Activated naive CD8-positive, alpha-beta T cell treated with anti-CD3 and anti-CD28 coated beads, Interleukin-2, amount 50 U/mL, for 16 hours (primary cell): ENCODE measurements at places on chromosomes 6 and 20.

DNA sequence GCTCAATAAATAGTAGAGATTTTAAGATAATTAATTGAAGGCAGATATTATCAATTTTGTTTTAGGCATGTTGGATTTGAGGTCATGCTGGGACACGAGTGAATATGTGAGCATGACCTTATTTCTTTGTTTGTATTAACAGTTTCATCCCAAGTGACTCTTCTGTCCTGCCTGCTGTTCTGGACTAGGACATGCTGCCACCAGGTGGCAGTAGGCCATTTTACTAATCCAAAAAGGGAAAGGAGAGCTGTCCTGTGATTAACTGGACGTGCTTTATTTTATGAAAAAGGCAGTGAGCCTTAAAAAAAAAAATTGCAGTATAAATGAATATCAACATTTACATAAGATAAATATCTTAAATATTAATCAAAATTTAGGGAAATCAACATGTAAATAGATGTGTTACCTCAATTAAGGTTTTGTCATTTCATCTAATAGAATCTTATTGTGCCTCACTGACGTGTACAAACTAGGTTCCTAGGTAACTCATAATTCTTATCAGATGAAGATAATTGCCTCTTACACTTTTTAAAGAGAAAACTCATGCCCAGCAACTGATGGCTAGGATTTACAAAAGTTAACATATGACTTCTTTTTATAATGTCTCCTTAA lies 49.8 kb downstream of the FRK start:
- DNase-seq = no peak

GRCh38 chr6:124443541-124443940 lies 518.7 kb upstream of the RNF217 start:
- DNase-seq = no peak

DNA sequence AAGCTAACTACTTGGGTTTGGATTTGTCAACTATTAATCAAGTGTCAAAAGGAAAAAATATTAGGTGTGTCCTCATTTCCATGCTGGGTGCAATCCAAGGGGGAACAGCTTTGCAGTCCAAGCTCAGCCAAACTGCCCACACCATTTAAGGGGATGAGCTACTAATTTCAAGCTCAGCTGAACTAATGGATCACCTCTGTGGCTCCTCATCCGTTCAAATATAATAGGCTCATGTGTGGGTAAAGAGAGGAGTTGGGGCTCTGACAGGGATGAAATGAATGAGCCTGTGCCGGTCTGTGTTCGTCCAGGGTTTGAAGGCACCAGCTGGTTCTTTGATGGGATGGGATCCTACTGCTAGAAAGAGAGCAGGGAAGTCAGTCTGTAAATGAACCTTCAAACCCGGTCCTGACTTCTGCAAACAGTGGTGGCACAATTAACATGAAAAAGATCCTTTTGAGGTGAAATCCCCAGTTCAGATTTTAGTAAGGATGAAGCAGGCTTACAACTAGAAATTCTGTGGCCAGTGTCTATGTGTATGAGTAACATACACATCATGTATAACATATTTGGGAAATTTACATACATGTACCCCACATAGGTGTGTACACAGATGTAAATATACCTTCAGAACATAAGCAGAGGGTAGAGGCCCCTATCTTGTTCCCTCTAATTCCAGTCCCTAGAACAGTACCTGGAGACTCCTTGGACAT lies 41.9 kb downstream of the TTI1 start:
- no peak for DNase-seq

DNA sequence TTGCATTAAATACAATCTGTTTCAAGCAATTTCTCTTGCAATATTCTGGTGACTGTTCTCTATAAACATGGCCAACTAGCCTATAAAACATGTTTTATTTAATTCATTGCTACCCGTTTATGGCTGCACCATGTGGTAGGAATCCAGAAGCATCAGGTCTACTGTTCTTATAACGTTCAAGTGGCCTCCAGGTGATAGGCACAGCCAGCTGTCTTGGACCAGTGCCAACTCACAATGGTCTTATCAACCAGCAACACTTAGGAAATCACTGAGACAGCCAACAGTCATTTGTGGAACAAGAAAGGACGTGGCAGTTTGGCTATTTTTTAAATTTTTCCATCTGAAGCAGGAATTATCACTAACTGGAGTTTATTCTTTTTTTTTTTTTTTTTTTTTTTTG lies 193.6 kb downstream of the NKAIN2 start:
- no peak for DNase-seq

DNA sequence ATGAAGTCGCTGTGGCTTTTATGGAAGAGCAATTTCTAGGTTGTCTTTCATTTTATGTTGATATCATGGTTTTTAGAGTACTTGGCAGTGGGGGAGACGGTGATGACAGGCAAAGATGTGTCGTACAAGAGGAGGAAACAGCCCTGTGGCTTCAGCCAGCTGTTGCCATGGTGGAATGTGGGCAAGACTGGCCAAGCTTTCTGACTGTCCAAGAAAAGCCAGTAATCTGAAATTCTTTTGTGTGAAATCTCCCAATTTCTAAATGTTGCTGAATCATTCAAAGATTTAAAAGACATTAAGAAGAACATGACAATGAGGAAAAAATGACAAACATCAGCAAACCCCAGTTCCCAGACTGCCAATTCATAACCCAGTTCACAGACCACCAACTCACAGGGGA lies 23.1 kb downstream of the PFDN4 start:
- no peak for DNase-seq

DNA sequence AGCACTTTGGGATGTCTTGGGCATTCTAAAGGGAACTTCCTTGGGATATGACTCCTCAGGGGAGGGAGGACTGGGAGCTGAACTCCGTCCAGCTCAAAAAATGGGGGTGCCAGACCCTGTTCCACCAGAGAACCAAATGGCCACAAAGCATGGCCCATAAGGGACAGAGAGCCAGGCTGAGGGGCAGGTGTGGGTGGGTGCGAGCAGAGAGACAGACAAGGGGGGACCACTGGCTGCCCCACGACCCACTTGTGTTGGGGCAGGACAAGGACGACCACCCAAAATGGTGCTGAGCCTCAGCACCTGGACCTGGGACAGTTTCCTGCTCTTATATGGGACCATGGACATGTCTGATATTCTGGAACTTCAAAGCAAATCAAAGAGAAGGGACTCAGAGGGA lies 148.2 kb upstream of the MLN start:
- DNase-seq = no peak

- DNase-seq = no peak
These were observed 315.2 kb upstream of the SOX4 start for GRCh38 chr6:21278375-21278745.

- no peak for DNase-seq
These were observed 378.1 kb downstream of the BTBD9 start for GRCh38 chr6:38261626-38262025.

GRCh38 chr6:129507846-129508245 lies 202.1 kb downstream of the ARHGAP18 start:
- DNase-seq = no peak
